ENCODE measurements at places on chromosomes 11 and 22. TPM values are rescaled to one million over a fixed set of nuclear protein-coding genes. Genes with fewer than 3 reads are reported as not detected.

DNA sequence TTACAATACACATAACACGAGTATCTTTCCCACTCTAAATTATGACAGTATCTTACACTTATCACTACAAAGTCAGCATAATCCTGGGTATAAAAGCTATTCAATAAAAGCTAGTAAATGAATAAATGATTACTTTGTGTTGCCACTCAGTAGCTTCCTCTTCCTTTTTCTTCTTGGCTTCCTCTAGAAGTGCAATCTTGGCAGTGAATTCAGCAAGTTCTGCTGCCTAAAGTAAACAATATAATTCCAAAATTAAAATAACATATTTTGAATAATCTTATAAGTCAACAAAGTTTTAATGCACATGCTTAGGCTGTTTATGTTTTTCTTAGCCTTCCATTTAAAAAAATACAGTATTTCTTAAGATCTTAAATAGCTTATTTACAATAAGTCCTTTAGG is 60.4 kb downstream of the RDX start:
- no peak for DNase-seq

DNA sequence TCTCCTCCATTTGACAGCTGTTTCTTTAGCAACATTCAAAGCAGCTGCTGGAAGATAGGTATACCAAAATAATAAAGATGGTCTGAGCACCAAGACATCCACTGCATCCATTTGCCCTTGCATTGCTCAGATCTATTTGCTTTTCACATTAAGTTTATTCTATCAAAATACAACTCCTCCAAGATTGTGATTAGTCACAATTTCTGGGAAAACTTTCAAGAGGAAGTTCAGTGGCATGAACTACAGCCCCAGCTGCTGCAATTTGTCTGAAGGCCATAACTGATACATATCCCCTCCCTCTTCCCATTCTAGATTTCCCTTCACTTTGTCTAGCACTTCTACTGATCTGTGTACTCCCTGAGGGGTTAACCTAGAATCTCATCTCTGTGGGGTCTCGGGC is 117.5 kb upstream of the CEP126 start:
- peak; percentile 33 for DNase-seq

GRCh38 chr11:116412118-116412889 is 360.5 kb downstream of the BUD13 start:
- DNase-seq, result no peak

DNA sequence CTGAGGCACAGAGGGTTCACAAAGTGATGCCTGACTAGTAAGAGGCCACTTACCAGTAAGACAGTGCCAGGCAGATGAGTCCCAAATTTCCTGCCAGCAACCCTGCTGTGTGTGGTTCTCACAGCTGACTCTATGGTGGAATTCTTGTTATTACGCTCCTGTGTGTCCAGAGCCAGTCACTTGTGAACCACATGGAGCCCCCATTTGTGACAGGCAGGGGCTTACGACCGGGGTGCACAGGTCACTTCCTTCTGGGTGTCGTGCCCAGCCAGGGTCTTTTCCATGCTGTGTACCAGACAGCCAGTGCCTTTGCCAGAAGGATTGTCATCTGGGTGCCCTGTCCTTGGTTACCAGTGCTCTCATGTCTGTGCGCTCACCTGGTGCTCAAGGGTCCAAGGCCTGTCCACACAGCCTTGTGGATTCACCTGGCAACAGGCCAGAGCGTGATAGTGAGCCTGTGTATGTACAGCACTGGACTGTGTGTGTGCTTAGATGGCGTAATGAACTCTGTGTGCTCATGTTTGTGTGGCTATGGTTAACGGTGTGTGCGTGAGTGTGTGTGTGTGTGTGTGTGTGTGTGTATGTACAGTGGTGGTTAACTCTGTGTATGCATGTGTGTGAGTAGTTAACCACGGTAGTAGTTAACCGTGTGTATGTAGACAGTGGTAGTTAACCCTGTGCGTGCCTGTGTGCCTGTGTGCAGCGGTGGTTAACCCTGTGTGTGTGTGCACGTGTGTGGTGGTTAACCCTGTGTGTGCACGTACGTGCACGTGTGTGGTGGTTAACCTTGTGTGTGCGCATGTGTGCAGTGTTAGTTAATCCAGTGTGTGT is 18.6 kb downstream of the GRAMD4 start:
- DNase-seq, result no peak

DNA sequence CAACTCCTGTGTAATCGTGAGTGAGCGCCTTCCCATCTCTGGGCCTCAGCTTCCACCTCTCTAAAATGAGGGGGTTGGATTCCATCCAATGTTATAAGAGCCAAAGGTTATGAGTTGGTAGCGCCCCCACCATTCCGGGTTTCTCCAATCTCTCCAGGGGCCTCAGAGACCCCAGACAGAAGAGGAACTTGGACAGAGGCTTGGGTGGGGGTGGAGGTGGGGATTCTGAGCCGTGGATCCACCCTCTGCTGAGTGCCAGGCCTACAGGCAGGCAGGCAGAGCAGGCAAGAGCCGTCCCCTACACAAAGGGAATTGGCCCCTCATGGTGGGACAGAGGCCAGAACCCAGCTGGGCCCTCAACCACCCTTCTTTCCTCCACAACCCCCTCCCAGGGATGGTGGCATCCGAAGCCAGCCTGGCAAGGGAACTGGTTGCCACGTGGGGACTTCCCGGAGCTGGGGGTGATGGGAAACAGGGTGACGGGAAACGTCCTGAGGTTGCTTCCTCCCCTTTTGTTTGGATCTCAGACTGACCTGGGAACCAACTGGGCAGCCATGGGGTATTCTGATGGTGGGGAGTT is 31.8 kb downstream of the TXN2 start:
- no peak for DNase-seq

DNA sequence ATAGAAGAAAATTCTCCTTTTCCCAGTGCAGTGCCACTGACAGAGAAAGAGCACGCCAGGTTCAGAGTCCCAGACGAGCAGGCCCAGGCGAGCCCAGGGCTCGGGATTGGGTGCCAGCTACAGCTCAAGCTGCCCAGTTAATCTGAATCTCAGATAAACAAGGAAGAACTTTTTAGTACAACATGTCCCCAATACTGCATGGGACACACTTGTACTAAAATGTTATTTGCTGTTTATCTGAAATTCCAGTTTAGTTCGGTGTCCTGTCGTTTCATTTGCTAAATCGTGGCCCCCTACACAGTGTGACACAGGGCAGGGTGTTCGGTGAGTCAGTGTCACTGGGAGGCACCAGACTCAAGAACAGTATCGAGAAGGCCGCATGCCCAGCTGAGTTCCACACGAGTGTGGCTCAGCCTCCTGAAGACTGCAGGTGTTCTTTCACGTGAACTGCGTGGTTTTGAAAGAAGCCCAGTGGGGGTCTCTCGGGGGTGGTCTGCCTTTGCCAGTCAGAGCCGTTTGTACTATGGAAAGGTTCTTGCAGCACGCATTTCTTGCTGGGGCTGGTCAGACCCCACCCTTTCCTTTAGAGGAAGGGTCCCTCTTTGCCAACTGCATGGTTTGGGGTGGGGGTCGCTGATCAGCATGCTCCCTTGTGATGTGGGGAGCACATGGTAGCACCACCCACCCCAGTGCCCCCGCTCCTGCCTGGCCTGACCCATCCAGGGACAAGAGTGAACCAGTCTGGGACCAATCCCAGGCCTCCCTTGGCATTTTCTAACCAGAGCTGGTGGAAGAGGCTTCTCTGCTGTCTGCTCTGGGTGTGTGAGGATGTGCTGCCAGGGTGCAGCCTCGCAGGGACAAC is 115.6 kb upstream of the B3GAT1 start:
- no peak for DNase-seq

- DNase-seq, result no peak
These were observed 64.6 kb downstream of the MYEOV start for GRCh38 chr11:69358398-69359020.

GRCh38 chr11:64132191-64132771 is 33.6 kb downstream of the MACROD1 start:
- DNase-seq, result no peak

DNA sequence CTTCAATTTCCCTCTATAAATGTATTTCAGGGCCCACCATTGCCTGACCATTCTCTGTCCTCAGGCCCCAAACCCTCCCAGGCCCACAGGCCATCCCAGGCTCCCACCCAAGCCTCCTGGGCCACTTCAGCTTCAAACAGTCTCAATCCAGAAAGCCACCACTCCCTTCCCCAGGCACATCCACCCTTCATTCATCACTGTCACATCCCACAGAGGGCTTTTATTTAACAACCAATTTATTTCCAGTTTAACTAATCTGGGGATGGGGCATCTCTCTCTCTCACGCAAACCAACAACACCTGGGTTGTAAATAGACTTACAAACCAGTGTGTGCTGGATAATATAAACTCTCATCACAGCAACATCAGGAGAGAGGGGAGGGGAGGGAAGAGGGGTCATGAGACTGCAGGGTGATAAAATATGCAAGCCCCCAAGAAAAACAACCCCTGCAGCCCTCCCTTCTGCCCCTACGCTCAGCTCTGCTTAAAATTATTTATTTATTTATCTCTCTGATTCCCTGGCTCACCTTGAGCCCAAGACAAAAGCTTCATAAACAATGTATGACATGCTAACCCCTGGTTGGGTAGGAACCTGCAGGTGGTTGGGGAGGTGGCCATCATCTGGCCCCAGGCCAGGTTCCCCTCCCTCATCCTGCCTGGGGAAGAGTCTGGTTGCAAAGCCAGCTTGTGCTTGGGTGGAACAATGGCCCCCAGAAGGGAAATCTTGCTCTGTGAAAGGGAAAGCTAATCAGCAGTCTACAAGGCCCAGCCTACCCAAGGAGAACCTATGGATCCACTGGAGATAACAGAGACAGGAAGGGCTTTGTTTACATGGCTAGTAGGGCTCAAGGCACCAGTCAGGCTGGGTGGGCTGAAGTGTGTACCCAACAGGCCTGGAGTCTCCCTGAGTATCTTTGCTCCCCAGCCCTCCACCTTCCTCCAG is 359.2 kb downstream of the BUD13 start:
- no peak for DNase-seq

DNA sequence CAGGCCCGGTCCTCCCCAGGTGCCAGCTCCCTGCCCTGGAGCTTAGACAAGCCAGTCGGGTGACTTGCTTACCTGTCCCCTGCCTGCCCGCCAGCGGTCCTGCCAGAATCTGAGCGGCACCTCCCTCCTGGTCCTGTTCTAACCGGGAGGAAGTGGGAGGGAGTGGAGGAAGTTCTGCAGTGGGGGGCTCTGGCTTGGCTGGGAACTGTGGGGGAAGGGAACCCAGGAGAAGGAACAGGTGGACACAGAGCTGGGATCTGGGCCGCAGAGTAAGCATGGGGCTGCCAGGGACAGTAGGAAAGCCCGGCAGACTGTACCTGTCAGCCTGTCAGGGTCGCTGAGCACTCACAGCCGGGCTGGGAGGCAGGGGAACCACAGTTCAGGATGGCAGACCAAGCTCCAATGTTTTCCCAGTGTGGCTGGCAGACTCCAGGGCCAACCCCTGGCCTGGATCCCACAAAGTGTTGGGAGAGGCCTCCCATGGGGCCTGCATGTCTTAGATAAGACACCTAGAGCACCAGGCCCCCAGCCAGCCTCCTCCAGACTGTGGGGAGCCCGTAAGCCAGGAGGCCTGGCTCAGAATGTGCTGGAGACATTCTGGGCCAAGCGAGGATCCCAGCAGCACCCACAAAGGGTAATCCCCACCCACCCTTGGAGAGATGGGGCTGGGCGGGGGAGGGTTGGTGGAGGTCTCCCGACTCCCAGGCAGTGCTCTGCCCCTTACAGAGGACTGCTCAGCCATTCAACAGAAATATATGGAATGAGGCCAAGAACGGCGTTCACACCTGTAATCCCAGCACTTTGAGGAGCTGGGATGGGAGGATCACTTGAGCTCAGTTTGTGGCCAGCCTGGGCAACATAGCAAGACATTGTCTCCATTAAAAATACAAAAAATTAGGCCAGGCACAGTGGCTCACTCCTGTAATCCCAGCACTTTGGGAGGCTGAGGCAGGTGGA is 2.3 kb downstream of the CYB5R3 start:
- no peak for DNase-seq

- no peak for DNase-seq
These were observed 203.7 kb downstream of the GRIK4 start for GRCh38 chr11:120715239-120715638.

GRCh38 chr22:48156603-48157355 is 1394.3 kb downstream of the TBC1D22A start:
- DNase-seq, result no peak

- no peak for DNase-seq
These were observed 20.5 kb upstream of the SCGB1A1 start for GRCh38 chr11:62398011-62398994.

- no peak for DNase-seq
These were observed 12.7 kb downstream of the PDHX start for GRCh38 chr11:34928960-34929680.

GRCh38 chr11:93073508-93074280 is 104.2 kb downstream of the MTNR1B start:
- DNase-seq, result no peak

GRCh38 chr22:26949193-26949592 is 291.8 kb downstream of the MIAT start:
- no peak for DNase-seq

DNA sequence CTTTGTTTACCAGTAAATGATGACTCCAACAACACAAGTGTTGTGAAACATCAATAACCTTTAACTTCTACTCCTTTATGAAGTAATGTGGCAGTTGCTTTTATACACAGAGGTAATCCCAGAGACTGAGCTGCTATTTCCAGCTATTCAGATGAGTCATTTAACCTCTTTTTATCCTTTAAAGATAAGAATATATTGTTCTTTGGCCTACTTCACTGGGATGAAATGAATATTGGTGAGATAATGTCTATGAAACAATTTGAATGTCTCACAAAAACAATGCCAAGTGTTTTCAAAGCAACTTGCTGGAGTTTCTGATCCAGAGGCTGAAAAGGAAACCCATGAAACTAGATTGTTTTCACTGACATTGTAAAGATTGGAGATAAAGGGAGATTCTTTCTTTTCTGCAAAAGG is 564.4 kb upstream of the LUZP2 start:
- DNase-seq, result peak; percentile 44

GRCh38 chr11:73291781-73292524 is 16.1 kb upstream of the ARHGEF17 start:
- no peak for DNase-seq

DNA sequence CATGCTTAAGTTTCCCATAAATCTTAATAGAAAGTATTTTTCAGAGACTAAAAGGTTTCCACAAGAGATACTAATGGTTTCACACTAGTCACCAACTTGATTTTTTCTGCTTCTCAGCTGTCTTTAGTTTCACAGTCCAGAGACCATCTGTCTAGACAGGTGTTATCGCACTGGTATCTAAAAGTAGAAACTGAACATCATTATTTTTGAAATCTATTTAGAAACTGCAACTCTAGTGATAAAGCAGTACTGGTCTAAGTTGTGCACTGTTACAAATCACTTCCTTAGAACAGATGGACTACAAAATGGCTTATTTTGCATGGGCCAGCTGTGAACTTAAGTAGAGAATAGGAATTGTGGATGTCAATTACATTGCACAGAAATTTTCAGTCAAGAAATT is 78.0 kb downstream of the CNTN5 start:
- DNase-seq, result no peak

- DNase-seq, result peak; percentile 47
These were observed 20.2 kb upstream of the LRRC32 start for GRCh38 chr11:76690736-76691135.

UBXN1 gene
- total RNA-seq, result 227 TPM

FZD4 gene
- 0.38 TPM for total RNA-seq

OR52N4 gene
- not detected for total RNA-seq
